LoVo (cell line): ENCODE measurements at places on chromosomes 7 and 10.

DNA sequence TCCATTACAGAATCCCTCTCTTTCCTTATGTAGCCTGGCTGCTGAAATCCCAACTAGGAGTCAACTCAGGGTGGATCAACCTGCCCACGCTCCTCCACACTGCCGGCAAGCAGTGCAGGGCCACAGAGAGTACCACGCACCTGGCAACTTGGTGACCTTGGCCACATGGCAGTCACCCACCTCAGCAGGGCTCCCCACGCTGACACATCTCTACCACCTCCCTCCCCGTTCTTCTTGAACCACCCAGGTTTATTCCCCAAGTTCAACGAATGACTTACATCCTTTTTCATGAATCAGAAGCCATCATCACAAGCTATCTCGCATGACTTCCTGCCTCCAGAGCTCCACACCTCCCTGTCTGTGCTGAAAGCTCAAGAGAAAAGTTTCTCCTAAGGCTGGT, 153.4 kb downstream of the GRID1 start:
- DNase-seq, result no peak

GRCh38 chr7:85525676-85526075, 338.8 kb upstream of the SEMA3D start:
- DNase-seq, result no peak

DNA sequence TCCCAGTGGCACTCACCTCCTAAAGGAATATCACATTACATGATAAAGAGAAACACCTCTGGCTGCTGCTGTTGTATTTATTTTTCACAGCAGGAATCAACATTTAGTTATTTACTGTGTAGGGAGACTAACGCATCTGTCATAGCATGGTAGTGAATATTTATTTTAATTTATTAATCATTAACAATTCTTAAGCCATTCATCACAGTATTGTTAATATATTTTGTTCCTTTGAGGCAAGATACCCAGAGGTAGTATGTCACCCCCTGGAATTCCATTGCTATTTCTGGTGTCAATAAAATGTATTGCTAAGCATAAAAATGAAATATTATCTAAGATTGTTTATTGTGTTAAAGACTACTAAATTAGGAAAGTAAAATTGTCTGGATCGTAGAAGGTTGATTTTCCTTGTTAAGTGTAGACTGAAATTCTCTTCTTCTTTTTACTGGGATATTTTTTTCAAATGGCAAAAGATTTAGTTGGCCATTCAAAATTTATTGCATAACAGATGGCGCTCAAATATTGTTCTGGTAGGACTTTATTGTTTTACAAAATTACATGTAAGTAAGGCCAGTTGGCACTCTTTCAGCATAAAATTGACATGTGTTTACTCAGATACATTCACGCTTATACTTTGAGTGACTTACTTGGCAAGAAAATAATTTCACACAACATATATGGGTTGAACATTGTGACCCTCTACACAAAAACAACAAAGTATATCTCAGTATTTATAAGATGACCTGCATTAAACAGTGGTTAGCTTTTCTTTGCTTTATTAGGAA, 1358.7 kb upstream of the SORCS1 start:
- DNase-seq, result no peak

- peak; percentile 47 for DNase-seq
These were observed 23.6 kb upstream of the ZRANB1 start for GRCh38 chr10:124918191-124918830.

- DNase-seq, result no peak
These were observed 13.5 kb downstream of the CRTAC1 start for GRCh38 chr10:98016772-98017475.

GRCh38 chr7:102044984-102045673, 227.7 kb downstream of the CUX1 start:
- DNase-seq, result no peak

DNA sequence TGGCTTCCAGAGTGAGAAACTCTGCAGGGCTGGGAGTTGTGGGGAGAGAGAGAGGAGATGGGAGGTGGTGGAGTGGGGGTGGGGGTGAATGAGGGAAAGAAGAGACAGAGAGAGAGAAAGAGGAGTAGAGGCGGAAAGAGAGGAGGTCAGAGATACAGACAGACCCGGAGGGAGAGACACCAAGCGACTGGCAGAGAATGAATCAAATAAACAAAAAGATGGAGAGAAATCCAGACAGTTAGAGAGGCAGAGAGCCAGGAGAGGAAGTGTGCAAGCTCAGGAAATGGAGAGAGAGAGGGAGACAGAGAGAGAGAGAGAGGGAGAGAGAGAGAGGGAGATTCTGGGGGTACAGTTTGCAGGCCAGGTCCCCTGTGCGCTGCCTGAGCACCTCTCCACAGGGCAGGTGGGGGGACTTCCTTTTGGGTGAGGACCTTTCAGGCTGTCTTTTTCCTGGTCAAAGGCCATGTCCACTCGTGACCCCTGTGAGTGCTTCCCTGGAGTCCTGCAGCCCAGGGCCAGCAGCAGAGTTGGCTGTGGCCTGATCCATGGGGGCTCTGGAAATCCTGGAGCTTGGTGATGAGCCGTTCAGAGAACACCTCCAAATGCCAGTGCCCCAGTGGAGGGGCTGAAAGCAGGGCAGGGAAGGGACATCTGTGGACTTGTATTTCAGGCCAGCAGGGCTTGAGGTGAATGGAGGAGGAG, 25.0 kb upstream of the PCBD1 start:
- no peak for DNase-seq

- DNase-seq, result no peak
These were observed 974 bp downstream of the KIF11 start for GRCh38 chr10:92593619-92594588.

DNA sequence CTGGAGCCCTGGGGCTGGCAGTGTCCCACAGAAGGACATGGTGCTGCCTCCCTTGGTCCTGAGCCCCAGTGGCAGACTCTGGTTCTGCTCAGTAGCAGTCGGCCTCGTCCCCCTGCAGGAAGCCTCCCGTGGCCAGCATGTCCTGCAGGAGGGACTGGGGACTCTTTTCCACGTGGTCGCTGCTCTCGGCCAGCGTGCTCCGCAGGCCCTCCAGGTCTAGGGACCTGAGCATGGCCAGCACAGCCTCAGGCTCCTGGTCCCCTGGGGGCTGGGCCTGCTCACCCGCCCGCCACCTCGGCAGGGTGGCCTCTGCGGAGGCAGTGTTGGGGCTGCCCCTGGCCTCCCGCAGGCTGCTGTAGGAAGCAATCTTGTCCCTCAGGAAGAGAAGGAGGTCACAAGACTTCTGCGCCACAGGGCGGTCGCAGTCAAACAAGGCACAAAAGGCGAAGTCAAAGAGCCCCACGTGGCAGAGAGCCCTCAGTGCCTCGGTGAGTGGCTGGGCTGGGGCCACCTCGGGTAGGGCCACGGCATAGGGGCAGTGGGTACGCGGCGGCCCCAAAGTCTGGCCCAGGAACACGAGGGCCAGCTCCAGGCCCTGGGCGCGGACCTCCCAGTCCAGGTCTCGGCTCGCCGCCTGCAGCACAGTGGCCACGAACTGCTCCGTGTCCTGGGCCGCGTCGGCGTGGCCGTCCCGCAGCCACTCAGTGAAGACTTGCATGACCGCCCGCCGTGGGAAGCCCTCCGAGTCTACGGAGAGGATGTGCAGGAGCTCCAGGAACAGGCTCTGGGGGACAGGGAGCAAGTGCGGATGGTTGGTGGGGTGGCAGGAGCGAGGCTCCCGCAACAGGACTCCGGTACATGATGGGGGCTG, 17.1 kb downstream of the BRAT1 start:
- no peak for DNase-seq

DNA sequence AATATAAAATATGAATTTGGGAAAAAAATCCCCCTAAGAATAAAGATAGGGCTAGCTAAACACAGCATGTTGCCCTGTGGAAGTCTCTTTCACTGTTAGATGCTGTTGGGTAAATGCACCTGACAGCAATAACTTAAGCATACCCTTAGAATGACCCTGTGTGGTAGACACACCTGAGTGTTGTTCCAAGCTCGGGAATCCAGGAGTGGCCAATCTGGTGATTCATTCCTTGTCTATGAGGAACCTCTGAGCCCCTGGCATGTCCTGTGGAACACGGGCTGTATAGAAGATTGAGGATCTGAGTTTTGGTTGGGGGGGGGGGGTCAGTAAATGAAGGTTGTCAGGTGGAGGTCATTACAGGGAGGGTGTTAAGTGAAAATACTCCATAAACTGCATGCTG, 730.0 kb upstream of the IGFBP3 start:
- peak; percentile 97 for DNase-seq

GRCh38 chr7:44573464-44574286, at the start of gene DDX56:
Gene DDX56 (minus strand): TSS chr7:44573908. CDS start chr7:44573895, 13 bp downstream.
- DNase-seq, result peak; percentile 99

GRCh38 chr7:2299870-2300512, 14.2 kb downstream of the SNX8 start:
- no peak for DNase-seq

DNA sequence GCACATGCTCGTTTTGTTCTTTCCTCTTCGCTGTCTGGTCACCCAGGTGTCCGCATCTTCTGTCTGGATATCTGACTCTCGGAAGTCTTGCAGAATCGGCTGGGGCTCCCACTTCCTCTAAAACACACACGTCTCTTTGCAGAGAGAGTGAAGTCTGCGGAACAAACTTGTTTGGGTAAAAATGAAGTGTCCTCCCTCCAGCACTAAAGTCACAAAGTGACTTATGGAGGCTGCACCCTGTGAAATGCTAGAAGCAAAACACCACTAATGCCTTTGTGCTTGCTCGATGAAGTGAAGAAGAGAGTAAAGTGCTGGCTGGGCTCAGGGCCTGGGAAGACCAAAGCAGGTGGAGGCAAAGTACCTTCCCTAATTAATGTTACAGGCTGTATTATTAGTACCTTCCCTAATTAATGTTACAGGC, 71.4 kb downstream of the FGFR2 start:
- no peak for DNase-seq

DNA sequence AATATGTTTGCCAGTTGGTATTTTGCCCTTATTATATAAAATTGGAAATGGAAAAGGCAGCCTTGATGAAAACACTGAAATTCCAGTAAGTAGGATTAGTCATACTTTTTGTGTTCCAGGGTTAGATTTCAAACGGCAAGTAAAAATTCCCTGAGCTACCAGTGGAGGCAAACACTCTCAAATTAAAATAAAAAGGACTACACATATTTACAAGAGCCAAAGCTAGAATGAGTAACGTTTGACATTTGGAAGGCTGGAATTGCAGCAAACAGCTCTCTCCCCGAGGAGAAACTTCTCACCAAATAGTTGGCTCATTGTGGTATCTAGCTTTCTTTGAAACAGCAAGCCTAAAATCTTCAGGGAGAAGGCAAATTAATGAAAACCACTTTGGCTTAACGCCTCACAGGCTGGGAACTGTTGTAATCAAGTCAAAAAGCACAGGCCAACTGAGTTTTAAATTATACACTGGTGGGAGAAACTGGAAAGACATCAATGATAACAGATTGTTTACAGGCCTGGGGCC, 288.4 kb downstream of the SNX13 start:
- peak; percentile 39 for DNase-seq

DNA sequence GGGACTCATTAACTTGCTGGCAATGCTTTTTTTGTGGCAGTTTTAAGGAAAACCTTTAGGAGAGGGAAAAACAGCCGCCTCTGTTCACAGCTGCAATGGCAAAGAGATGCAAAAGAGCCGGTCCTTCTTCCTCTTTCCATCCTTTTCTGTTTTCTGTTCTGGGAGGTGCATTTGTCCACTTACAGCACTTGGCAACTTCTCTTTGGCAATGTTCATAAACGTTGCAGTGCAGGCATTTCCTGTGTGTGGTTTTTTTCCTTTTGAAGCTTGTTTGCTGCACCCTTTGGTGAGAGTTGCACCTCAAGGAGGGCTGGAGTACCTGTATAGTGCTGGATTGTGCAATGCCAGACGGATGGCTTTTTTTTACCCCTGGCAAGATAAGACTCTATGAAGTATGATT, 53.9 kb upstream of the HABP2 start:
- no peak for DNase-seq

- DNase-seq, result peak; percentile 41
These were observed 183.2 kb upstream of the LYZL1 start for GRCh38 chr10:29105516-29106215.

GRCh38 chr7:100570954-100571828, 2.5 kb downstream of the SAP25 start:
- no peak for DNase-seq

DNA sequence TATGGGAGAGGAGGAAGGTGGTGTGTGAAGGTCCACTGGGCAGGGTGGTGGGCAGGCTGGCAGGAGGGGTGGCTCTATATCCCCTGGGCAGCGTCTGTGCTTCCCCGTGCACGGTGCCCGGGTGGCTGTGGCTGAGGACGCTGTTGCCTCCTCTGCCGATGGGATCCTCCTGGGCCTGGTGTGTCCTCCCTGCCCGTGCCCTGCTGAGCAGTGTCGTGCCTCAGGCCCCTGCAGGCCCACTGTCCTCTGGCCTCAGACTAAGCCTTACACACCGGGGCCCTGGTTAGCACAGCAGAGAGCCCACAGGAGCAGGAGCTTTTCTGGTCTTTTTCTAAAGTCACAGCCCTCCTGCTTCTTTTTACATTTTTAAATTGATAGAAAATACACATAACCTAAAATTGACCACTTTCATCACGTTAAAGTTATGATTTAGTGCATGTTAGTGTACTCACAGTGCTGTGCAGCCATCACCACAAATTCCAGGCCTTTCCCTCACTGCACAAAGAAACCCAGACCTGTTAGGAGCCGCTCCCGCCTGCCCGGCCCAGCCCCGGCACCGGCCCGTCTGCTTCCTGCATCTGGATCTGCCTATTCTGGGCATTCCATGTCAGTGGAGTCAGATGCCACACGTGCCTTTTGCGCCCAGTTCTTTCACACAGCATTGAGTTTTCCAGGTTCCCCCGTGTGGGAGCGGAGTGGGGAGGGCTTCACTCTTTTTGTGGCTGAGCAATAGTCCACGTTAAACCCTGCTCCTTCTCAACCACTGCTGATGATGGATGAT, 19.4 kb downstream of the PFKFB3 start:
- no peak for DNase-seq

GRCh38 chr7:134995239-134996096, 9.2 kb downstream of the AGBL3 start:
- DNase-seq, result no peak

GRCh38 chr10:33323721-33324120, 10.7 kb downstream of the NRP1 start:
- DNase-seq, result no peak

DNA sequence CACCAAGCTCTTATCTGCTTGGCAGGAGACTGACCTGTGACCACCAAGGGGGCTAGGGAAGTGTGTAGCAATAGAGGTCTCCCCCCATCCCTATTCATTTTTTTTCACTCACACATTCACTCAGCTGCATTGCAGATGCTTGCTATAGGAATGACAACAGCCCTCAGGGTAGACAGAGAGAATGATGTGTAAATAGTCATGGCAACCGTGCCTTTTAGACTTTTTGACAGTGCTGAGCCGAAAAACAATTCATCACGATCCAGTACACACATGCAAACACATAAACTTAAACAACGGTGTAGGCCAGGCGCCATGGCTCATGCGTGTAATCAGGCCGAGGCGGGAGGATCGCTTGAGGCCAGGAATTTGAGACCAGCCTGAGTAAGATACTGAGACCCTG, 7.6 kb upstream of the ELN start:
- DNase-seq, result no peak

GRCh38 chr7:82745820-82746219, 302.2 kb upstream of the CACNA2D1 start:
- DNase-seq, result no peak

DNA sequence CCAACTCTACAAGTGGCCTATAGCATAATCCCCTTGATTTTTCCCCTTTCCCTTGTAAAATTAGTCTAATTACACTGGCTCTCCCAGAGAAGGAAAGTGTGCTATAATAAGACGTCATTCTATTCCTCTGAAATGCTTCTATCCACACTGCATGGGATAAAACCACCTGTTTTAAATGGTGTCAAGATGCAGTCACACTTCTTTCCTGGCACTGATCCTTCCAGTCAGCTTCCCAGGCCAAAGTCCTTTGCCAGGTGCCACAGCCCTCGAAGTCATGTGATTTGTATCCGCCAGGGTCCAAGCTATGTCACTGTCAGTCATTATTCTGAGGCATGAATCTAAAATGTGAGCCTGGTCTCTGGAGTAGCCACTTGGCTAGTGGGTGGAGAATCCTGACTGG, 169.0 kb upstream of the KIAA1217 start:
- DNase-seq, result no peak
